ENCODE measurements at places on chromosomes 2 and 18. TPM values are rescaled to one million over a fixed set of nuclear protein-coding genes. Genes with fewer than 3 reads are reported as not detected.

Gene TFCP2L1
- polyA plus RNA-seq = 0.31 TPM

DNA sequence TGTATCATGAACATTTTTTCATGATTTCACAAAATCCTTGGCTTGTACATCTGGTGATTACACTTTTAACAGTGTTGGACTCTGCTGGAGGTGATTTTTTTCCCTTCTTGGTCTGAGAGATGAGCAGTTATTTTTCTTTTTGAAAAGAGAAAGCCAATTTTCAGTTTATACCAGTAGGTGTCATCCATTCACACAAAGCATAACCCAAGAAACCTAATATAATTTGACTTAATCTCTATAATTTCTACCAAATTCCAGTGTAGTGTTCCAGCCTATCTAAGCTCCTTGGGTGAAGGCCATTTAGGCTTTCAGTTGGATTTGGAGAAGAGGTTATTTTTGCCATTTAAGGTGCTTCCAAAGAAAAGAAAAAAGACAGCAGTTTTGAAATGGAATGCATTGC lies 7.7 kb upstream of the ICOS start:
- peak; percentile 31 for DNase-seq

Gene MOGAT1
- polyA plus RNA-seq = 0.34 TPM

DNA sequence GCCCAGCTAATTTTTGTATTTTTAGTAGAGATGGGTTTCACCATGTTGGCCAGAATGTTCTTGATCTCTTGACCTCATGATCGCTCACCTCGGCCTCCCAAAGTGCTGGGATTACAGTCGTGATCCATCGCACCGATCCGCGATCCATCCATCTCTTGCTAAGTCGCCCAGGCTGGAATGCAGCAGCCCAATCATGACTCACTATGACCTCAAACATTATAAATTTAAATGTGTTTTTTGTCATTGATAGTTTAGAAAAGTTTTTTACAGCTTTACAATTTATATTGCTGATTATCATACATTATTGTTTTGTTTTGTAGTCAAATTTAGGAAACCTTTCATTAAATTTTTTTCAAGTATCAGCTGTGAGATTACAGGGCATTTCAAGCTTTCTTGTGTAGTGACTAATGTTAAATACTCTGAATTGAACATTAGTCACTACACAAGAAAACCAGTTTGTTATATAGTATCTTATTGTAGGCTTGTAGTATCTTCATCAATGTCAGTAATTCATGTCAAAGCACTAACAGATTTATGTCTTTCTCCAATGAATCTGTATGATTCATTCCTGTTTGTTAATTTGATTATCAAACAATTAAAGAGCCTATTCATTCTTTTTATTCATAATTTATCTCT lies 37.5 kb downstream of the NR4A2 start:
- DNase-seq = no peak

DNA sequence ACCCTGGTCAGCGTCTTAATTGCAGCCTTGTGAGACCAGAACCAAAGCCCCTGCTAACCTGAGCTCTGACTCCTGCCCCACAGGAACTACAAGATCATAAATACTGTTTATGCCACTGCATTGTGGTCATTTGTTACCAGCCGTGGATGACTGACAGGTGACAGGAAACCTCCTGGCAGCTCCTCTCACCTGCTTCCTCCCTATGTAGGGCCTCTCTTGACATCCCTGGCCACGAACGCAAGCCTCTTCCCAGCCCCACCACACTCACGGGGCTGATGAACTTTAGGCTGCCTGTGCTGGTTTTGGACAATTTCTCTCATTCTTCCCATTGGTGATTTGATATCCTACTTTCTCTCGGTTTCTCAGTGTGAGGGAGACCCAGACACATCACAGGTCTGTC lies 357.2 kb upstream of the MYT1L start:
- no peak for DNase-seq

Gene WDR7
- polyA plus RNA-seq = 6.9 TPM

DNA sequence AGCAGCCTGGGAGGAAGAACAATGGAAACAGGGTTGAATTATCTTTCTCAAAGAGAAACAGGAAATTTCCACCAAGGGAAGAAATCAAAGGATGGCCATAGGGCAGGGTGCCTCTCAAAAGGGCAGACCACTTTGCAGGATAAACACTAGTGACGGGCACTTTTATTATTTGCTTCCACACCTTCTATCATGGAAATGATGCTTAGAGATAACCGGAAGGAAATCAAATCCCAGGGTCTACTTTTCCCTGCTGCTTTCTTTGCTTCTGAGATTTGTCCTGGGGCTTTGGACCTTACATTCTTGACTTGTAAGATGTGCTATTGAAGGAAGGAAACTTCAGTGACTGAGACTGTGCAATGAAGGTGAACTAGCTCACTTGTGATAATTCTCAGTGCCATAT lies 1.1 kb upstream of the SCN9A start:
- no peak for DNase-seq

Gene DPP4
- 0.09 TPM for polyA plus RNA-seq

DNA sequence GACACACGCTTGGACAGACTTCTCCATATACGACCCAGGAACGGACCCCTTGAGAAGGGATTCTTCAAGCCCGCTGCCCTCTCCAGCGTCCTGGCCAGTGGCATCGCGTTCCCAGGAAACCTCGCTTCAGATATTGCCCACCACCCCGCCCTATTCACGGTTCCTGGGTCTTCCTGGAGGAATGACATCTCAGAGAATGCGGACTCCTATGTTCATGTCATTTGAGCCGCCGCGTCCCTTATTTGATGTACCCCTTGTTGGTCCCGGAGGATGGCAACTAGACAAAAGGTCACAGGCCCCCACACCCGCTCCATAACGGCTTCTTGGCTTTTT lies 588 bp upstream of the CCDC93 start:
- no peak for DNase-seq

- no peak for DNase-seq
Observed at GRCh38 chr18:57942493-57942892, 101.5 kb upstream of the NEDD4L start.

Gene CXCR1
- not detected for polyA plus RNA-seq

Gene CIAO1
- polyA plus RNA-seq = 88.6 TPM

DNA sequence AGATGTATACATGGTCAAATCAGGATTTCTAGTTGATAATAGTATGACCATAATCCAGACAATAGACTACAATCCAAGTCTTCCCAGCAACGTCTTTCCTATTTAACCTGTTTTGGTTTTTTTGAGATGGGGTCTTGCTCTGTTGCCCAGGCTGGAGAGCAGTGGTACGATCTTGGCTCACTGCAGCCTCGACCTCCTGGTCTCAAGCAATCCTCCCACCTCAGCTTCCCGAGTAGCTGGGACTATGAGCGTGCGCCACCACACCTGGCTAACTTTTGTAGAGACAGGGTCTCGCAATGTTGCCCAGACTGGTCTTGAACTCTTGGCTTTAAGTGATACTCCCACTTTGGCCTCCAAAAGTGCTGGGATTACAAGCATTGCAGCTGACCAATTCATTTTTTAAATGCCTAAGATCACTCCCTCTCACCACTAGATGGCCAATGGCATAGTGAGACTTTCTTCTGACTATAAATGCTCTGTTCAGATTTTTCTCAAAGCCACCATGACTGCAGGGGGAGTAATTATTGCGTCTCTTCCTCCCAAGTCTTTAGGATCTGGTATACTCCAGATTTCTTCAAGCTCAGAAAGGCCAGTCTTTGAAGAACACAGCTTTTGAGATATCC lies 47.6 kb downstream of the HNRNPLL start:
- peak; percentile 50 for DNase-seq

All from cardiac muscle cell (in vitro differentiated cells and primary cell).